Bronchial epithelial cell (primary cell): ENCODE measurements at places on chromosomes 6 and 20. TPM values are rescaled to one million over a fixed set of nuclear protein-coding genes. Genes with fewer than 3 reads are reported as not detected.

The NFATC2 gene
- under 0.01 TPM in 1 of 2 replicates, not detected in the other for total RNA-seq

The ULBP2 gene
- total RNA-seq = 2.4 and 12.2 TPM in 2 replicates

The RAET1G gene
- total RNA-seq = 26.6 and 45.0 TPM in 2 replicates

The YIPF3 gene
- 62.3 and 83.2 TPM in 2 replicates for total RNA-seq

The C20orf204 gene
- 0.53 and 1.2 TPM in 2 replicates for total RNA-seq

The CLPSL2 gene
- not detected in 2 replicates for total RNA-seq

The LRFN2 gene
- total RNA-seq = not detected in 2 replicates

The ARID1B gene
- total RNA-seq = 16.3 and 27.5 TPM in 2 replicates

The WFDC10B gene
- not detected in 2 replicates for total RNA-seq
